Eye (tissue), 1 donor: ENCODE measurements at places on chromosomes 16 and 17.
A peak's percentile ranks its signal among the peaks of the same experiment; 100 is the strongest.

GRCh38 chr17:11138023-11138422 lies 103.0 kb upstream of the SHISA6 start:
- no peak for DNase-seq

- DNase-seq = no peak
These were observed 3.7 kb upstream of the HS3ST2 start for GRCh38 chr16:22810226-22810625.

DNA sequence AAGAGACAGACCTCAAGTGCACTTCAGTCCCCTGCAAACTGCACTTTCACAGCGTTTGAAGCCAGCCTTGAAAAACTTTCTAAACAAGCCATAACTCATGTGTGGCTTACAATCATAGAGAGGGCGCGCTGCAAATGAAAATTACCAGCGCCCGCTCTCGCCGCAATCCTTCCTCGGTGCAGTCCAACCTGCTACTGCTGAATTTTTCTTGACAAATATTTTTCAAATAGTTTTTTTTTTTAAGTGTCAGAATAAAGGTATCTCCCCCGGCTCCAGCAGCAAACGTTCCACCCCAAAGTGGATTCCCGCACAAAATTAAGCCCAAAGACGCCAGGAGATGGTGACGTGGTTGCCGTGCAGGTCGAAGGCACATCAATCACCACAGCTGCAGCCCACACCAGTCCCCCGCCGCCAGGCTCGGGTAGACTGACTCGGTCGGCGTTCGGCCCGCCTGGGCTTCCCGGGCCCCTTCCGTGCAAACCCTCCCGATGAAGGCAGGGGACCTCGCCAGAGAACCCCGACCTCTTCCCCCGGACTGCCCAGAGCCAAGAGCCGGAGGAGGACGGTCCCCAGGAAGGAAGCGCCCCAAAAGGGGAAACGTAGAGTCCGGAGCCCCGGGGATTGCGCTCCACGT lies 630 bp downstream of the GRB2 start:
- DNase-seq = peak; percentile 73

DNA sequence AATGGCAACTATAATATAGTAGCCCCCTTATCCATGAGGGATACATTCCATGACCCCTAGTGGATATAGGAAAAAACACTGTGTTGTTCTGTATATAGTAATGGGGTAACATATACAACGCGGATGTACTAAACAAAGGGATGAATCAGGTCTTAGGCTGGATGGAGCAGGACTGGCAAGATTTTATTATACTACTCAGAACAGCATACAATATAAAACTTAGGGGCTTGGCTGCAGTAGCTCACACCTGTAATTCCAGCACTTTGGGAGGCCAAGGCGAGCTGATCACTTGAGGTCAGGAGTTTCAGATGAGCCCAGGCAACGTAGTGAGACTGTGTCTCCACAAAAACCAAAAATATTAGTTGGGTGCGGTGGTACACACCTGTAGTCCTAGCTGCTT lies 26.8 kb downstream of the VMP1 start:
- no peak for DNase-seq

- DNase-seq = no peak
These were observed 1.7 kb upstream of the HOXB9 start for GRCh38 chr17:48627623-48628521.

GRCh38 chr17:74738051-74738996 lies 1.3 kb downstream of the RAB37 start:
- DNase-seq = no peak
